ENCODE measurements at places on chromosomes 5 and 9.

DNA sequence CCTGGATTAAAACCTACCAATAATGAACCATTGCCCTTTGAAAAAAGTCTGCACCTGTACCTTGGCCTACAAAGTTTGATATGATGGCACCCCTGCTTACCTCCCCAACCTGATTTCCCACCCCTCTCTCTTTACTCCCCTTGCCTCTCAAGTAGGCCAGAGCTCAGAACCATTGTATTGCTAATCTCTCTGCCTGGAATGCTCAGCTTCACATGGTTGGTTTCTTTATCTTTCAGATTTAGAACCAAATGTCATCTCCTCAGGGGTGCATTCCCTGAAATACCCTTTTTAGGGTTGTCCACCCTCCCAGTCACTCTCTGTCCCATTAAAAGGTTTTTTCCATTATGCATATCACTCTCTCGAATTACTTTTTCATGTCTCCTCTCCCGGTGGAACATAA lies 116.6 kb upstream of the VCAN start:
- no peak for DNase-seq

- DNase-seq = no peak
Observed at GRCh38 chr5:111735583-111736270, 21.3 kb downstream of the NREP start.

DNA sequence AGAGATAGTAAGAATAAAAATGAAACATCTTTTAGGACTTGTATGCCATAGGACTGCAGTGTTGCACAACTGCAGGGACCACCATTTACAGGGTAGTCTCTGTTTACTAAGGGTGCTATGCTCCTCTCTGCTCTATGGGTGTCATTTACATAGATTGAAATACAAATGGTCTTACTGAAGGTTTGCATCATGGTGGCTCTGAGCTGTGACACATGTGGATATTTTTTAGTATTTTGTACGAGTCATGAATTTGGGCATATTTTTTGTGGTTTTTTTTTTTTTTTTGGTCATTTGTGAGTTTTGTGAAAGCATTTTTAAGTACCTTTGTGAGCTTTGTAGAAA lies 47.4 kb downstream of the CSNK1G3 start:
- no peak for DNase-seq

DNA sequence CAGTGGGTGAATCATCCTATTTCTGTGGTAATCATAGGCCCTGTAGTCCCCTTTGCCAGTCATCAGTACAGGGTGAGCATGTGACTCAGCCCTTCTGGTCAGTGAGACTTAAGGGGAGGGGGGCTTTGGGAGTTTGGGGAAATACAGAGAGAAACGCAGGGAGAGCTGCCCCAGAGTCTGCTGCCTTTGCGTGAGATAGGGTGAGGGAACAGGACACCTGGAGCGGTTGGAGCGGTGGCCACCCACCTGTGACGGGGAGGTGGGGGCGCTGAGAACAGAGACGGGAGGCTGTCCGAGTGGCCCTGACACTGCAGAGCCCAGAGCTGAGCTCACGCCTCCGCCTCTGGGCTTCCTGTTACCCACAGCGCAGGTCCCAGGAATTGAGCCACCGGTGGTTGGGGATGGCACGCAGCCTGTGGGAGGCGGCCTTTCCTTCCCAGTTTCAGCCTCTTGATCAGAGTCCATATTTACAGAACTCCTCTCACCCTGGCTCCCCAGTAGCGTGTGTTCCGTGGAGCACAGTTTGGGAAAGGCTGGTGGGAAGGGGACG lies 92.0 kb upstream of the ERCC6L2 start:
- no peak for DNase-seq

DNA sequence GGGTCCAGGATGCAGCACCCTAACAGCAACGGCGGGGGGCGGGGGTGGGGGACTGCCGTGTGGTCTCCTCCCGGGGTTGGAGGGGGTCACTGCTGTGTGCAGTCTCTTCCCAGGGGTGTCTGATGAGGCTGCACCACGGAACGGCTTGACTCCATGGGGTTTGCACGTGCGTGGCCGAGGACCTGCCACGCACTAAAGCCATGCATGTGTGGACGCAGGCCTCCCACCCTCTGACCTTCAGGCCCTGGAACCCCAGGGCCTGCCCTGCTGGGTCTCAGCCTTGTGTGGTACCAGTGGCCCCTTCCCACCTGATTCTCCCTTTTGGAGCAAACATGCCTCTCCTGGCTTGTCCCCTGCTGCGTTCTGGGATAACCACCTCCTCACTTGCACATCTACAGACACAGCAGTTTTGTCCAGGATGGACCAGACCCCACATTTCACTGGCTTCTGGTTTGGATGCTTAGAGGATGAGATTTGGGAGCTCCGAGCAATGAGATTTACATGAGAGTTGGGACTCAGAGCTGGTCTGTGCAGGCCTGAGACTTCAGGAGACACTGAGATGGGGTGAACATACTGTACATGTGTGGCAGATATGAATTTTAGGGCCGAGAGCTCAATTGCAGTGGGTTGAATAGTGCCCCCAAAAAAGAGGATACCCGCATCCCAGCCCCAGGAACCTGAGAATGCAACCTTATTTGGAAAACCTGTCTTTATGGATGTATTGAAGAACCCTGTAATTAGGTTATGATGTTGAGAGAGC lies 45.8 kb downstream of the SLC12A7 start:
- DNase-seq = no peak

- peak; percentile 51 for DNase-seq
Observed at GRCh38 chr9:89597711-89598362, 7.0 kb upstream of the GADD45G start.

DNA sequence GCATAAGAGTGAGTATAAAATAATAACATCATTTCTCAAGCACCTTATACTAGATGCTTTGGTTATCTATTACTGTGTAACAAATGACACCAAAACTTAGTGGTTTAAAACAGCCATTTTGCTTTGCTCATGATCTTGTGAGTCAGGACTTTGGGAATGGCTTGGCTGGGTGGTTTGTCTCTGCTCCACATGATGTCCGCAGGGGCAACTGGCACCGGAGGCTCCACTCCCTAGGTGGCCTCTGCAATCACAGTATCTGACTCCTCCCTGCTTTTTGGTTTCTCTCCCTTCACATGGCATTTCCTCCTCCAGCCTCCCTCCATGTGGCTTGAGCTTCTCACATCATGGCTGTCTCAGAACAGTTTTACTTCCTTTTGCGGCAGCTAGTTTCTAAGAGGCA lies 259.5 kb downstream of the GAS1 start:
- DNase-seq = no peak

- no peak for DNase-seq
Observed at GRCh38 chr5:98104454-98105188, 668.8 kb upstream of the RGMB start.

DNA sequence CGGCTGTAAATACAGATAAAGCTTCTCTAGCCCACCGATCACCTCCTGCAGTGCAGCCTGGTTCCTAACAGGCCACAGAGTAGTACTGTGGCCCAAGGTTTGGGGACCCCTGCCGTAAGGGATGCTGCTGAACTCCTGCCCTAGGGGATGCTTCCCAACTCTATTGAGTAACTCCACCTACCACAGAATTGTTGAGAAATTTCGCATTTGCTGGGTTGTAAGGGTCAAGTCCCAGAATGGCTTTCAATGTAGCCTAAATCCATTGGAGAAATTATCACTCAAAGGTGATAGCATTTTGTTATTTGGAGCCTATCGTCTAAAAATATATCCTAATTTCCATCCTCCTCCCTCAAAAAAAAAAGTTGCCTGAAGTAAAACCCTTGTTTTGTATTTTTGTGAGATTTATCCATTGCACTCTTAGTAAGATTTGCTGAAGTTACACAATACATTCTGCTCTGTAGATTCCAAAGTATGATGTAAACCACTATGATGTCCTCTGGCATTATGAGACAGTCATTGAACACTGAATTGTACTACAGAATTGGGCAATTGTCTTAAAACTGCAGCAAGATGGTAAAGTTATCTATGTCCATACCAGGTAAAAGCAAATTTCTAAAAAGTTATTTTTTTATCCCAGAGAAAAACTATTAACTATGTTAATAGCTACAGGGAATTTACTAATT lies 14.0 kb downstream of the ACTBL2 start:
- no peak for DNase-seq

GRCh38 chr5:142869886-142870285 lies 99.7 kb downstream of the ARHGAP26 start:
- DNase-seq = no peak

DNA sequence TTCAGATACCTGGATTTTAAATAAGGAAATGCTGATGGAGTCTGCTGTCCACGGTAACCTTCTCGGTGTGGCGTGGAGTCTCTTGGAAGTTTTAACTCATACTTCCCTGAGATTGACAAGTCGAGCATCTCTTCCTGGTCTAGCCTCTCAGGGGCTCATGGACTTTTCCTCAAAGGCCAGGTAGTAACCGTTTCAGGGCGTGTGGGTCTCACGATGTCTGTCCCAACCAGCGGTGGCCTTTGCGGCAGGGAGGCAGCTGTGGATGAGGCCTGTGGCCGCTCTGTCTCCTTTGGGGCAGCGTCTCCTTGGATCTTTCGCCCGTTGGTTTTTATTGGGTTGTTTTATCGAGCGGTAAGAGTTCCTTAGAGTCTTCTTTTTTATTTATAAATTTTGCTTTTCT lies 32.8 kb downstream of the CEP72 start:
- no peak for DNase-seq

DNA sequence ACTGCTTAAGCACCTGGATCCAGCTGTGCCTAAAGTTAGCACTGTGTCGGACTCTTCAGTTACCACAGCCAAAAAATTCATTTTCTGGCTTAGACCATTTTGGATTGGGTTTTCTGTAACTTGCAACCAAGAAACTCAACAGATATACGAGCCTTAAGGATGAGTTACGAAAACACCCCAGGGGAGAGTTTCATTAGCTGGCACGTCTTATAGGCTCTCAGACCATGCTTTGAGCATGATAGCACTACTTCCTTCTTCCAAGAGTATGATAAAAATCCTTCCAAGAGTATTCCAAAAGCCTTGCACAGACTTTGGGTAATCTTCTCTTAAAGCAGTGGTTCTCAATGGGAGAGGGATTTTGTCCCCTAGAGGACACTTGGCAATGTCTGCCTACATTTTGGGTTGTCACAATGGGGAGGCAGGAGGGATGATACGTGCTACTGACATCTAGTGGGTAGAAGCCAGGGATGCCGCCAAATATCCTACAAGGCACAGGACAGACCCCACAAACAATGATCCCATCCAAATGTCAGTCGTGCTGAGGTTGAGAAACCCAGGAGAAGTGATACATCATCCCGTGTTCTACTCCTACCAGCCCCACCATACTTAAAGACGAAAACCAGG lies 64.8 kb downstream of the SMIM23 start:
- DNase-seq = no peak

DNA sequence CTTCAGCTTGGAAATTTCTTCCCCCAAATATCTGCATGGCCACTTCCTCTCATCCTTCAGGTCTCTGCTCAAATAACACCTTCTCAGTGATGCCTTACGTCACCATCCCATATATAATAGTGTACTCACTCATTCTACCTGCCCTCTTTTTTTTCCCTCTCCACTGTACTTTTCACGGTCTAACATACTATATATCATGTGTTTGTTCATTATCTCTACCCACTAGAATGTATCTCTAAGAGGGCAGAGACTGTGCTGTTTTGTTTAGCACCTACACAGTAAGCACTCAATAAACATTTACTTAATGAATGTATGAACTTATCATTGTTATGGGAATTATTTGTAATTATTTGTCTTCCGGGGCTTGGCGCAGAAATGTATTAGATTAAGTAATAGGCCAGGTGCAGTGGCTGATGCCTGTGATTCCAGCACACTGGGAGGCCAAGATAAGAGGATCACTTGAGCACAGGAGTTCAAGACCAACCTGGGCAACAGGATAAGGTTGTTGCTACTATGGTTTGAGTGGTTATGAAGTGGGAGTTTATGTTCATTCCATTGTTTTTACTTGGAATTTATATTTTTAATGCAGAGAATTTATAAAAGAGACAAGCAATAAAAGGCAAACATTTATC lies 6.0 kb upstream of the IL13 start:
- no peak for DNase-seq

Measured in CD4-positive, CD25-positive, alpha-beta regulatory T cell (primary cell).